ENCODE measurements at places on chromosomes 16 and 17.

- peak; percentile 22 for DNase-seq
Measured at GRCh38 chr17:49494986-49495841, at the start of gene NGFR. NGFR (plus strand) TSS chr17:49495293; CDS start chr17:49495418, 125 bp downstream.

DNA sequence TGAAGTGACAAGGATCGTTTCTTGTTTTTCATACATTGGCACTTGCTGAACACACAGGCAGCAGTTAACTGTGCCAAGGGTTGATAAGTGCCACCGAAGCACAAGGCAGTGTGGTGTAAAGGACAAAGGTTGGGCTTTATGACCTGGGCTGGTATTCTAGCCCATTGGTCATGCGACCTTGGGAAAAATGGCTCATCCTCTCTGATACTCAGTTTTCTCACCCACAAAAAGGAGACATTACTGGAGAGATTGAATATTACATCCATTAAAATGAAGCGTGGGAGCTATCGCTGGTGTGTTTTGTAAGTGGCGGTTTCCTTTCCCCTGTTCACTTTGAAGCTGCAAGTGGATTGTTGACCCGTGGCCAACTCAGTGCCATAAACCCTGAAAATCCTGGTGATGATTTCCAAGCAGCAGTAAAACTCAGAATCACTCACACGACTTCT lies 216.9 kb downstream of the HAPSTR1 start:
- DNase-seq = no peak

- no peak for DNase-seq
Measured at GRCh38 chr17:76585033-76585648, 519 bp downstream of the ST6GALNAC2 start.

DNA sequence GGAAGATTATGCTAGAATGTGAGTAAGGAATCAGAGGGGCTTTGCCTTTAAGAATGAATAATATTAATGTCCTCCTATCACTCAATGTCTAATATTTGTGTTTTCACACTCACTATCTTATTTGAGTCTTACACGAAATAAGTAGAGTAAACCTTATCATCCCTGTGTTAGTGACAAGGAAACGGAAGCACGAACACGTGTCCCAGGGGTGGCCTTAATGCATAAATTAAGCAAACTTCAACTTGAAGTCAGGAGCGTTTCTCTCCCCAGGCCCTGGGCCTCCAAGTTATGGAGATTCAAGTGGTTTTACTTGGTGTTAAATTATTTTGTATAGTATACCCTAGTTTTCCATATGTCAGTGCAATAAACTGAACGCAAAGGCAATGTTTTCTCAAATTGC lies 96.0 kb downstream of the WDR59 start:
- DNase-seq = no peak
